Activated naive CD4-positive, alpha-beta T cell (primary cell): ENCODE measurements at places on chromosomes 1 and 21.

DNA sequence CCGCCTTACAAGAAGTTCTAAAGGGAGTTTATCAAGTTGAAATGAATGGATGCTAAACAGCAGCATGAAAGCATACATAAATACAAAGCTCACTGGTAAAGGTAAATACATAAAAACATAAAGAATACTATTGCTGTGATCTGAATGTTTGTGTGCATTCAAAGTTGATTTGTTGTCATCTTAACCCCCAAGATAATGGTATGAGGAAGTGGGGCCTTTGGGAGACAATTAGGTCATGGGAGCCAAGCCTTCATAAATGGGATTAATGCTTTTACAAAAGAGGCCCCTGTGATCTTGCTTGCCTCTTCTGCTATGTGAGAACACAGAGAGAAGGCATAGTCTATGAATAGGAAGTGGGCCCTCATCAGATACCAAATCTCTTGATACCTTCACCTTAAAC lies 209.0 kb upstream of the SAMSN1 start:
- DNase-seq: no peak

DNA sequence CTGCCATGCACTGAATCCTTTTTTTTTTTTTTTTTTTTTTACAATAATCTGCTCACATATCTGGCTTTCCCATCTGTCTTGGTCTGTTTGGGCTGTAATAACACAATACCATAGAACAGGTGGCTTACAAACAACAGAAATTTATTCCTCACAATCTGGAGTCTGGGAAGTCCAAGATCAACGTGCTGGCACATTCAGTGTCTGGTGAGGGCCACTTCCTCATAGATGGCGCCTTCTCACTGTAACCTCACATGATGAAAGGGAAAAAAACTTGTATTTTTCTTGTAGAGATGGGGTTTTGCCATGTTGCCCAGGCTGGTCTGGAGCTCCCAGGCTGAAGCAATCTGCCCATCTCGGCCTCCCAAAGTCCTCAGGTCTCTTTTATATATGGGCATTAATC lies 13.0 kb upstream of the PARP1 start:
- DNase-seq: no peak

DNA sequence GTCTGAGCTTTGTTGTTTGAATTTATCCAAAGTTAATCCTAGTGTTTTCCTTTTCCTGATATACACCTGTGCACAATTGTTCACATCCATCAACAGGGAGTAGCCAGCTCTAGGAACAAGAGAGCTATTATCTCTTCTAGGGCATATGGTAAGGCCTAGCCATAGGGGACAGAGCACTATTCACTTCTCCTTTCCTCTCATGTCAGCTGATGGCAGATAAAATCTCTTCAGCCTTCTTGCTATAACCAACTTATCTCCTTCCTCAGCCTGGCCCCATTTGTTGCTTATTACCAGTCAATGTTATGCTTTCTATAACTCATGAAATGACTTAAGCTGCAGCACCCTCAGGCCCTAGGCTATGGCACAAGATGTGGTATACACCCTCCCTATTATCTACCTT lies 38.9 kb downstream of the PATJ start:
- no peak for DNase-seq

GRCh38 chr21:42626171-42626570 lies 27.2 kb upstream of the PDE9A start:
- DNase-seq: no peak

DNA sequence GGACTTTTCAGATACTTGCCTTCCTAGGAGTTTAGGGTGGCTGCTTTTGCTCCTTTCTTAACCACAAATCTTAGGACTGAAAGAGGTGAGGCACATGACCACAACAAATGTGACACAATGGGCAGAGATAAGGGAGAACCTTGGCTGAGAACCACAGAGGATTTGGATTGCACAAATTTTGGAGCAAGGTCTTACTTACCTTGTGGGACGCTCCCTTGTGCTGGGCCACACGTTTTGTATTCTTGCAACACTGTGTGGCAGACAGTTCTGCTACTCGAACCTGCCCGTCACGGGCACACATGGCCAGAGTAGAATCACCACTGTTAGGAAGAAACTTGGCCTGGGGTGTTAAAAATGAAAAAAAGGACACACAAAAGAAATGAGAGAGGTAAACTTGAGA lies 23.9 kb downstream of the DCAF8 start:
- no peak for DNase-seq

GRCh38 chr1:228265167-228265566 lies 57.3 kb downstream of the OBSCN start:
- DNase-seq: no peak

DNA sequence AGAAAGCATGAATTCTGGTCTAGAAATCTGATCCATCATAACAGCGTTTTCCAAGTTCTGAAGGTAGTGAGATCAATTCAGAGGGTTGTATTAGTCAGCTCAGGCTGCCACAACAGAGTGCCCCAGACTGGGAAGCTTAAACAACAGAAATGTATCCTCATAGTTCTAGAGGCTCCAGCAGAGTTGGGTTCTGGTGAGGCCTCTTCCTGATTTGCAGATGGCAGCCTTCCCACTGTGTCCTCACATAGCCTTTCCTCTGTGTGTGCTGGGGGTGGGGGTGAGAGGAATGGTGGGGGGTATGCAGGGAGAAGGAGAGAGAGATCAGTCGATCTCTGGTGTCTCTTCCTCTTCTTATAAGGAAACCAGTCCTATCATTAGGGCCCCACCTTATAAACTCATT lies 15.1 kb downstream of the ZBTB8B start:
- no peak for DNase-seq

DNA sequence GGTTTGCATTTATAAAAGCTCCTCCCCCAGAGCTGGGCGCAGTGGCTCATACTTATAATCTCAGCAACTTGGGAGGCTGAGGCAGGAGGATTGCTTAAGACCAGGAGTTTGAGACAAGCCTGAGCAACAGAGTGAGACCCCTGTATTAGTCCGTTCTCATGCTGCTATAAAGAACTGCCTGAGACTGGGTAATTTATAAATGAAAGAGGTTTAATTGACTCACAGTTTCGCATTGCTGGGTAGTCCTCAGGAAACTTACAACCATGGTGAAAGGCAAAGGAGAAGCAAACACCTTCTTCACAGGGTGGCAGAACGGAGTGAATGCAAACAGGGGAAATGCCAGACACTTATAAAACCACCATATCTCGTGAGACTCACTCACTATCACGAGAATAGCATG lies 52.5 kb downstream of the ZNF684 start:
- DNase-seq: no peak

GRCh38 chr1:230270185-230270558 lies 156.0 kb downstream of the PGBD5 start:
- DNase-seq: no peak

GRCh38 chr1:40383095-40383487 lies 9.6 kb downstream of the SMAP2 start:
- DNase-seq: no peak

DNA sequence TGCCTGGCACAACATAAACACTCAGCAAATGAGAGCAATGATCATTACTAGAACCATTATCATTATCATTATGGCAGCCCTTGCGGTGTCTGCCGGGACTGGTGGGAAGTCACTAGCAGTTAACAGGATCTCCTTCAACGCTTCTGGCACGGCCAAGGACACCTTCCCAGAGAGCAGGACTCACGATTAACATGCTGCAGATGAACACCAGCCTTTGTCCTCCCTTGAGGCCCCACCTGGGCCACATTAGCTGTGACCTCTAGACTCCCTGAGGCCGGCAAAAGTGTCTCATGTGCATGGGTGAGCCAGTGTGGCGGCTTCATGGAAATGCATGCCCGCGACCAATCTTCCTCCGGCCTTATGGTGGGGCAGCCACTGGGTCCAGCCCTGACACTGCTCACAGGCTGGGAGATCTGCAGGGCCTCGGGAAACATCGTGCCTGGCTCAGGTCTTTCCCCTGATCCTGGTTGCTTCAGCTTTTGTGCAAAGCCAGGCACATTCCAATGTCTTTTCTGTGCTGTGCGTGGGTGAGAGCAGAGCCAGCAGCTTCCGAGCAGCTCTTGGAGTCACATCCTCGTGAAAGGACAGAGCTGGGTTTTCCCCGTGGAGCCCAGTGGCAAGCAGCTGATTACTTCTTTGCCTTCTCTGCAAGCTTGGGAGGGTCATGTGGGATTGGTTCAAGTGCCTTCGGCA lies 107.3 kb downstream of the HMGB4 start:
- DNase-seq: no peak

- no peak for DNase-seq
Observed at GRCh38 chr1:163875200-163875926, 553.6 kb downstream of the NUF2 start.

- DNase-seq: no peak
Observed at GRCh38 chr1:167602840-167603239, 27.2 kb upstream of the RCSD1 start.

GRCh38 chr1:219372916-219373615 lies 199.4 kb downstream of the LYPLAL1 start:
- no peak for DNase-seq

DNA sequence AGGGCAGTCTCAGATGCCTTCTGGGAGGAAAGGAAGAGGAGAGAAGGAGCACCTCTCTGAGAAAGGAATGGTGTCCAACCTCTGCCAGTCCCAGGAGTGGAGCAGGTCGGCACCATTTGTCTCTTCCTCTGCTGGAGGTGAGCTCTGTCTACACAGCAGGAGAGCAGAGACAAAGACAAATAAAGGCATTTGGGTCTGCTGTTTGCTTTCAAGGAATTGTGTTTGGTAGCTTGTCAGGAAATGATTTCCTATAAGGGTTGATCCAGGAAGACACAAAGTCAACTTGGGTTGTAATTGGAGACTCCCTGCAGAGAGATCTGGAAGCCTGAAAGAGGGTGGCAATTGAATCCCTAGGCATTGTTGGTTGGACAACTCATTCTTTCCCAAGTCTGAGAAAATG lies 34.5 kb upstream of the PLXNA2 start:
- no peak for DNase-seq

DNA sequence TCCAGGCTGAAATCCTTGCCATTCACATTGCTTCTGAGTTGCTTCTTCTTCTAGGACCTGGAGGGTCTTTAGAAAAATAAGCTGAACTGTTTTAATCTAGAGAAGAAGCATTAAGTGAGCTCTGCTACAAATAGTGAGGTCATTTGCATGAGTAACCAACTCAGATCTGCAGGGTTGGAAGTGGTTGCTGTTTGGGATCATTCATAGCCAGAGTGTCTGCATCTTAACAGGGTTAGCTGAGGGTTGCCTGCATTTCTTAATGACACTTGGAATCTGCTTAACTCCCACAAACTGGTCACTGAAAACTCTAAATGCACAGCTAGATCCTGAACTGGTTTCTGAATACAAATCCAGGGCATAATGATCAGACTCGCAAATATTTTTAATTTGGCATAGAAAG lies 9.9 kb downstream of the CNIH3 start:
- no peak for DNase-seq

GRCh38 chr1:85339089-85339488 lies 62.7 kb upstream of the BCL10 start:
- DNase-seq: no peak

DNA sequence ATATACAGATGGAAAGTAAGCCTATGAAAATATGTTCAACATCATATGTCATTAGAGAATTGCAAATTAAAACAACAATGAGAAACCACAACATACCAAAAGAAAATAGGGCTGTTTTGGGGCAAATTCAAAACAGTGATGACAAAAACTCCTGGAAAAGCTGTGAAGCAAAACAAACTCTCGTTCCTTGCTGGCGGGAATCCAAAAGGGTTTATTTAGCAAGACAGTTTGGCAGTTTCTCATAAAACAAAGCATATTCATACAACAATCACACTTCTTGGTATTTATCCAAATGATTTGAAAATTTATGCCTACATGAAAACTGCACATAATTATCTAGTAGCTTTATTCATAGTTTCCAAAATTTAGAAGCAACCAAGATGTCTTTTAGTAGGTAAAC lies 44.4 kb downstream of the COL11A1 start:
- no peak for DNase-seq

GRCh38 chr1:119987112-119987511 lies 82.3 kb downstream of the NOTCH2 start:
- DNase-seq: no peak

GRCh38 chr1:227944931-227945890 lies 2.5 kb downstream of the WNT9A start:
- DNase-seq: no peak

DNA sequence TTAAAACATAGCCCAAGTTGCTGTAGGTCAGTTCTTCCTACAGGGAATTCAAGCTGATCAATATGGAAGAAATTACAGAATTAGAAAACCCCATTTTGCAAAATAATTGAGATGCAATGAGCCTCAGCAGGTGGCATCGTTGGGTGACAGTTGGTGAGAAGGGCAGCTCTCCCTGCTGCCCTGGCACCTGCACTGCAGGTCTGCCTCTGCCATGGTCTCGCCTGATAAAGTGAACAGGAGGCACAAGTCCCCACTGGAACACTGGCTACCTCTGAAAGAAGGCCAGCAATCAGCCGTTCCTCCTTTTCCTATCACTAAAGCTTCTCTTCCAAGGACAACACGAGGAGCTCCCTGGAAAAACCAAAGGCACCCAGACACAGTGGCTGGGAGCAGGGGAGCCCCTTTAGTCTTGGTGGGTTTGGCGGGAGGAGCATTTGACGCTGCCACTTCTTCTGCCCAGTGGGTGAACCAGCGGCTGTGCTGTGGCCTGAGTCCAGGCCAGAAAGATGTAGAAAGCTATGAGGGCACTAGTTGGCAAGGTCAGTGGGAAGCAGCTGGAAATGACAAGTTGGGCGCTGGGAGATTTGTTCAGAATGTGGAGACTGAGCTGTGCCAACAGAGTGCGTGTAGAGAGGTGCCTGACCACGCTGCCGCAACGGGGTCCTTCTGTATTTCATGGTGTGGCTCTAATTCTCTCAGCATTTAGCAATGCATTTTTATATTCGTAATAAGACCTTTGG lies 93.1 kb downstream of the RIPK4 start:
- no peak for DNase-seq

DNA sequence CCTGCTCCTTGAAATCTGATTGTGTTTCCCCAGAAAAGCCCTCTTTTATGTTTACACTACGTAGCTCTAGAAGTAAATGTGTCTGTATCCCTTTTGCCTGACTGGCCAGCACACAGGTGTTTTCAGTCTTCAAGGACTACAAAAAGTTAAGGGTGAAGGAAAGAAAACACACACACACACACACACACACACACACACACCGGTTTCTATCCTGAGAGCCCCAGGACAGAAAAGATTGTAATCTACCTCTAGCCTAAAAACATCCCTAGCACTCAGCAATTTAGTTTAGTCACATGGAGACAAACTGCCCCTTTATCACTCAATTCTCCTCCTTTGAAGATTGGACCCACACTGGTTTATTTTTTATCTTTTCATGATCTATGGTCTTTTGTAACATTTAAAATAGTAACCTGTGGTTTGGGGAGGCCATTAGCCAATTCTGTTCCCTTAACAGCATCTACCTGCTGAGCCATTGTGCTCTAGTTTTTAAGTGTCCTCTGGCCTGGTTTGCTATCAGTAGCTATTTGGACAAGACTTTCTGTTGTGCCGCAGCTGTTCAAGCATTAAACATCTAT lies 15.8 kb upstream of the TRIM45 start:
- DNase-seq: no peak

- no peak for DNase-seq
Observed at GRCh38 chr1:54815086-54815876, 14.2 kb upstream of the TTC22 start.

- no peak for DNase-seq
Observed at GRCh38 chr1:87864676-87865075, 536.0 kb downstream of the LMO4 start.
